PC-9 (cell line): ENCODE measurements at places on chromosomes 6 and 20. TPM values are rescaled to one million over a fixed set of nuclear protein-coding genes. Genes with fewer than 3 reads are reported as not detected.

DNA sequence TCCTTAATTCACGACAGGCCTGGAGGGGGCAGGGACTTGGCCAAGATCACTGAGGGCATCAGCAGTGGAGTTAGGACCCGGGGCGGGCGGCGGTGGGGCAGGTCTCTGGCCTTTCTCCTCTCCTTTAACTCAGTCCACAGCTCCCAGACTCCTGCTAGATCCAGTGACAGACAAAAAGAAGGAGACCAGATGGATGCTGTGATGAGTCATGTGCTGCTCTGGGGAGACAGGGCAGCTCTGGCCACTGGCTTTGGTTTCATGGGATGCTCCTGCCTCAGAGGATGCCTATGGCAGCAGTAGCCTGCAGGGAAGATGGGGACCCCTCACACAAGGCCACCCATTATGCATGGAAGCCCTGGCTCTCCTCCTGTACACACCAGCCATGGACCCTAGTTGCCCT is 20.5 kb downstream of the EPB41L1 start:
- DNase-seq = no peak

- no peak for DNase-seq
Measured at GRCh38 chr6:1810880-1811279, 201.2 kb downstream of the FOXC1 start.

MAP7 gene
- total RNA-seq = 27.5 and 33.7 TPM in 2 replicates

GRCh38 chr20:6238421-6238820 is 115.6 kb upstream of the FERMT1 start:
- DNase-seq = no peak

SAMHD1 gene
- 14.0 and 21.2 TPM in 2 replicates for total RNA-seq

DNA sequence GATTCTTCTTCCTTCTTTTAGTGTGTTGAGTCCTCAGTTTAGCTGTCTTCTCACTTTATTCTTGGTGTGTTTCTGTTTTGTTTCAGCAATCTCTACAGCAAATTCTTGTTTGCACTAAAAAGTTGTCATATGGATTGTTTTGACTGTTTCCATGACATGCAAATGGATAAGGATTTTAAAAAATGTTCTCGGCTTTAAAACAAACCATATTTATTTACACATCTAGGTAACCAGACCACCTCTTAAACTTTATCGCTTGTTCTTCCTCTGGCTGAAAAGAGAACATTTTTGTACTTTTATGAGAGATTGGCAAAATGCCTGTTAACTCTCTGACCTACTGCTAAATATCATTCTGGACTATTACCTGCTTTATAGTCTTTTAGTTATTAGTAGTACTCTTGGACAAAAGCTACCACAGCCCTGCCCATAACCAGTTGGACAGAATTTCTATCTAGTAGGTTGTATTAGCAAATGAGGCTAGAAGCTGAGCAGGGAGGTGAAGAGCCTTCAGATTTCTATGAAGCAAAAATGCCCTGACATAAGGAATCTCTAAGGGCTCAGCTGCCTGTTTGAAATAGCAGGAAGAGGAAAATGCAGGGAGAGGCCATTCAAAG is 268.3 kb downstream of the CD109 start:
- no peak for DNase-seq

TMEM200A gene
- total RNA-seq = not detected in 2 replicates

THBS2 gene
- not detected in 2 replicates for total RNA-seq

ULBP2 gene
- 2.9 and 4.4 TPM in 2 replicates for total RNA-seq
